Forelimb muscle (tissue), 1 donor: ENCODE measurements at places on chromosomes 3 and 15.

- no peak for DNase-seq
Measured at GRCh38 chr3:38479431-38480092, 16.6 kb upstream of the EXOG start.

DNA sequence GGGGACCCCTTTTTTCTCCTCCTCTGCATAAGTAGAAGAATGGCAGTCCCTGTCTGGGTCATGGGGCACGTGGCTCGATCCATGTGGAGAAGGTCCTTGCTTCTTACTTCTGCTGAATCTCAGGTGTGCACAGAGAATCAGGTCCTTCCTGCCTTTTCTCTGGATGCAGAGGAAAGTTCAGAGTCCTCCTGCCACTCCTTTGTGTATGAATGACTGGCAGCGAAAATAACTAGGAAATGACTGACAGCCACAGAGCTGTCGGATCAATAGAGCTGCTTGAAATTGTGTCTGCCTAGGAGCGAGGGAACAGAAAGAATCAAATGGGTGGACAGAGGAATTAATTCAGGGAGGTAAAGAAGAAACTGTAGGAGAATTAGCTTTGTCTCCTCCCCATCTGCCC, 49.6 kb upstream of the ROPN1 start:
- DNase-seq: no peak

GRCh38 chr15:43792761-43793476, 799 bp downstream of the SERF2 start:
- no peak for DNase-seq

GRCh38 chr3:149839896-149840295, 26.9 kb downstream of the RNF13 start:
- no peak for DNase-seq

GRCh38 chr3:157204431-157204830, 44.5 kb upstream of the CCNL1 start:
- peak; percentile 13 for DNase-seq

DNA sequence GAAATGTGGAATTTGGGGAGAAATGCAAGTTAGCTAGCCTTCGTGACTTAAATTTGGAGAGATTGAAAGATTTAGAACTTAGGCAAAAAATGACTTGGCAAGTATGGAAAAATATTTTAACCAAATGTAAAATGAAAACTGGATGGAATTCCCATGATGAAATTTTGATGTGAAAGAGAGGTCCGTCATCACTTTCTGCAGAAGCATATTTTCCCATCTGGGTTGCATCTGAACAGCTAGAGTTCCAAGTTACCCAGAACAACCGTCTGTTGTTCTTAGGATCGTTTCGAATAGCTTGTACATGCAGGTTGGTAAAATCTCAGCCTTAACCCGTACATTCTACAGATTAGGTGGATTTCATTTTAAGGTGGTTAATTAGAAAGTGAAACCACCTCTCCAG, 136.3 kb downstream of the GHSR start:
- no peak for DNase-seq

- no peak for DNase-seq
Measured at GRCh38 chr3:48086705-48087104, 70.5 kb upstream of the MAP4 start.

DNA sequence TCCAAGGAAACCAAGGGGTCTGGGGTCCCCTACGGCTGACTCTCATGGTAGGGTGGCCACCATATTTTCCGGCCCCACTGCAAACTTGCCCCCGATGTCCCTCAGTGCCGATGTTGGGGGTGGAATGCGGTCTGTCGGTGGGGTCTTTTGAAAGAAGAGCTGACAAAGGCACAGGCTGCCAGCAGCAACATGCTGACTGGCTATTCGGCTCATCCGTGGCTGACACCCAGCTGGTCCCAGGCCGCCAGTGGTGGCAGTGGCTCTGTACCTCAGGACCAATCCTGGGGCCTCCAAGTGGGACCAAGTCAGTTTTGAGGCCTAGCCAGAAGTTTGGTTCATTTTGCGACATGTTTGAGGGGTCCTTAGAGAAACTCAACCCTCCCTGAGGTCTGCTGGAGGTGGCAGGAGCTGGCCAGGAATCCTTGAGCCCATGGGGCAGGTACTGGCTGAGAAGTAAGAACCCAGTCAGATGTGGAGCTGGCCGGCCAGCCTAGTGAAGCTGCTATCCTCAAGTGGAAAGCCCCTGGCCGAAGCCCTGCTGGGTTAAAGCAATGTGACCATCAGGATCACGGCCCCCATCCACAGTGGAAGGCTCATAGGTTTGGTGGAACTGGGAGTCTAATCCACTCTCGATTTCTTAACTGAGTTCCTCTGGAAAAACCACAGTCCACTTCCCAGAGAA, 17.8 kb downstream of the BMF start:
- no peak for DNase-seq

DNA sequence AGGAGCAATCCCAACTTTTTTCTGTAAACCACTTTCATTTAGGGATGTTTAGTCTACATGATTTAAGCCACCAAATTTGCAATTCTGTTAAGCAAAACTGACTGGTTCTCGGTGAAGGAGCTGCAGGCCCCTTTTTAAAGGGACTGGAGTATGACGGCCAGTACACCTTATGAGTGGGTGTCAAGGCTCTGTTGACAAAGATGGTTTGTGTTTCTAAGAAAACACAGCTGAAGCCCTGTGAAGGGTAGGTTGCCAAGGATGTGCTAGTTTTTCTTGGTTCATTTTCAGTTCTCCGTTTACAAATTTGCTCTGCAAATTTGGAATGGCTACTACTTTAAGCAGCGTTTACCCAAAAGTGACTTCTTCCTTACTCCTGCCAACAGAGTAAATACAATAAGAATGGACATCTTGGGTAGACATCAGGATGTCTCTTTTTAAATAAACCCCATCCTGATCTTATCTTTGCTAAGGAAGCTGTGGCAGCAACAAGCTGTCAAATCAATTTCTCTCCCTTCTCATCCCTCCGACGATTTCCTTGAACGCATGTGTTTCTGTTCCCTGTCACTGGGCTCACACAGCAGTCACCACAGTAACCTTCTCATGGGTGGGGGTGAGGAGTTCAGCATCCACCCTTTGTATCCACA, 58.2 kb upstream of the CMTM8 start:
- no peak for DNase-seq
